Activated naive CD4-positive, alpha-beta T cell treated with anti-CD3 and anti-CD28 coated beads, Interleukin-2, amount 10 ng/mL, durations not matched to agents 7 days and 5 days (primary cell): ENCODE measurements at places on chromosomes 1 and 21.

DNA sequence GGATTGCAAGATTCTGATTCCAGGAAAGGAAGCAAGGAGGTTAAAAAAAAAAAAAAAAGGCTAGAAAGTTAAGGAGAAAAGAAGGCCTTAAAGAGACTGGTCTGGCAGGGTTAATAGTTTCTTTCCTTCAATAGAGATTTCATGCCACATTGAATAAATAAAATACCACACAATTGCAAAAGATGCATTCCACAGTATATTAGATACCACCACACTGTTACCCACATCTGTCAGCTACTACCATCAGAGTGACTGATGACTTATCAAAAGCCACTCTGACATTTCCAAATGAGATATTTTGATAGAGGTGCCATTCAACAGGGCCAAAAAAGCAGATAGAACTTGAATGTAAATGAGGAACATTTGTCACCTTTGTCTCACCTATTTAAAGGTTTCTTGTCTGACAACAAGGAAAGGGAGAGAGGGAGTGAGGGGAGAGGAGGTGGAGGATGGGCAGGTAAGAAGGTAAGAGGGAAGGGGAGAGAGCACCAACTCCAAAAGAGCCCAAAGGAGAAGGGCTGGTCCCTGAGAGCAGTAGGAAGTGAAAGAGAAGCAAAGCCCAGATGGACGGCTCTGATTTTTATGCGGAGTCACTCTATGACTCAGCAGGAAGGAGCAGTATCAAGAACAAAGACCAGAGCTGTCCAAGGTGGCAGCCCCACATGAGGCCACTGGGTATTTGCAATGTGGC, 38.3 kb downstream of the LRRN2 start:
- peak; percentile 36 for DNase-seq

DNA sequence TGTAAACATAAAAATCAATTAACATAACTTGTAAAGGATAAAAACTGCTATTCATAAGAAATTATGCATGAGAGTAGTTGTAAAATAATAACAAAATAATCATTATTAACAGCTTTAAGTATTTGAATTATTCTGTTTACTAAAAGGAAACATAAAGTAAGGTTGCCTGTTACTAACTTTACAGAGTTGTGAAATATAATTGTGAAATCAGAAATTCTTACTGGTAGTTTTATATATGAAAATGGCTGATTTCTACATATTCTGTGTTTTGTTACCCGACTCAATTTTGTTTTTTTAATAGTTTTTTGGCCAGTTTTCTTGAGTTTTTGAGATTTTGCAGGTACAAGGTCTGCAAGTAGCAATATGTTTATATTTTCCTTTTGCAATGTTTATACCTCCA, 27.8 kb downstream of the FNBP1L start:
- no peak for DNase-seq

GRCh38 chr1:114286960-114287359, 133.3 kb upstream of the SYT6 start:
- DNase-seq: no peak

GRCh38 chr1:164950541-164950986, 391.6 kb downstream of the PBX1 start:
- DNase-seq: no peak

- DNase-seq: no peak
Measured at GRCh38 chr21:40057331-40057730, 190.1 kb downstream of the PCP4 start.

DNA sequence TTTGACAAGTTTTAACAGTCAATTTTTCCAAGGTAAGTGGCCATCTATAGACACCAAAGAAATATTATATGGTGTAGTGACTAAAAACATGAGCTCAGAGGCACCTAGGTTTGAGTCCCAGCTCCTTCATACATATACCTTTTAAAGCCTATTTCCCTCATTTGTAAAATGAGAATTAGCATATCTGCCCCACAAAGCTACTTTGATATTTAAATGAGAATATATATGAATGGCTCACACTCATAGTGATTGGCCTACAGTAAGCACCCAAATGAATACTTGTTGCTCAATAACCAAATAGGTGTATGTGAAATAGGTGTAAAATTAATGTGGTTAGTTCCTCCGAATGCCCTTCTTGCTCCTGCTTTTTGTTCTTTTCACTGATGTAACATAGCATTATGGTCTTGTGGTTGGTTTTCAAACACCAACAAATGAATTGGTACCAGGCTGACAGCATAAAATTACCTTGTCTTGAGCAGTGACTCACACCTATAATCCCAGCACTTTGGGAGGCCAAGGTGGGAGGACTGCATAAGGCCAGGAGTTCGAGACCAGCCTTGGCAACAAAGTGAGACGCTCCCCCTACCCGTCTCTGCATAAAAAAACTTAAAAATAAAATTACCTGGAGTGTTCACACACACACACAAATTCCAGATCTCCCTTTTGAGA, 25.3 kb downstream of the CNIH4 start:
- DNase-seq: no peak

DNA sequence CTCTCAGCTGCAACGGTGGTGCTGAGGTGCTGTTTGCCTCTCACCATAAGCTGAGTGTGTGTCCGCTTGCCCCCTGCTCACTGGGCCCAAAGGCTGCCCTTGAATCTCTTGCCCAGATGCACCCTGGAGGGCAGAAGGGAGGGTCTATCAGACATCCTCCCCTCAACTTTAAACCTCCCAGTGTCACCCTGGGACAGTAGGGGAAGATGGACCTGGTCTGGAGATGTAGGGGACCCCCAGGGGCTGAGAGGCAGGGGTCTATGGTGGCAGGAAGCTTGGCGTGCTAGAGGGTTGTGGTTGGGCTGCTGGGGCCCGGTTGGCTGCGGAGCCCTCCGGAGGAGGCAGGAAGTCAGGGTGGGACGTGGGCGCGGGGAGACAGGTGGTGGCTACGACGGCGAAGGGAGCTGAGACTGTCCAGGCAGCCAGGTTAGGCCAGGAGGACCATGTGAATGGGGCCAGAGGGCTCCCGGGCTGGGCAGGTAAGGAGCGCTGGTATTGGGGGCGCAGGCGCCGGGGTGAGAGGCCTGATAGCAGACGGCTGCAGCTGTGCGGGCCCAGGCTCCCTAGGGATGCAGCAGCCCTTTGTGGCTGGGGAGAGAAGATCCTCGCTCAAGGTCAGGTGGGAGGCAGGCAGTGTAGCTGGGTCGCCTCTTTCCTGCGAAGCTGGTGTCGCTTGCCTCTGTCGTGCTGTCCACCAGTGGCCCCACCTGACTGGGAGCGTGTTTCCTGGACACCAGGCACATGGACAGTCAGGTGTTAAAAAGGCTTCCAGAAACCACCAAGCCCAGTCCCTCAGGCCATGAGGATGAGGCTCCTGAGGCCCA, at the start of gene LCK:
TSS of gene LCK (plus strand) at position 373 of the 824 bp plus-strand sequence. CDS start 23,065 bp downstream, outside the sequence.
- peak; percentile 78 for DNase-seq

DNA sequence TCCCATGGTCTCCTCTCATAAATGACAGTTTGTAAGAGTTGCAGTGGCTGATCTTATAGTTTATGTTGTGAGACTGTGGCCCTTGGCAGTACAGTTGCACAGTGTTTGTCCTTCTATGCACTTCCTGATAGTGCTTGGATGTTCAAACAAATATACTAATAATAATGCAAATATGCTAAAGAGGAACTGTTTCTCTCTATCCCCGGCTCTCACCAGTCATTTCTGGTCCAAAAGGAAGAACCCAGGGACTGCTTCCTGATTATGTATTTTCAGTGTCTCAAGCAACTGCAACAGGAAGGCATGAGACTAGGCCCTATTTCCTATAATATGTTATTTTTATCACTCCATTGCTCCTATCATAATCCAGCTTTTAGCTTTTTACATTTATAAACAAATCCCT, 17.0 kb upstream of the SUCO start:
- DNase-seq: no peak

- no peak for DNase-seq
Measured at GRCh38 chr1:20469406-20470076, 16.5 kb downstream of the CAMK2N1 start.

DNA sequence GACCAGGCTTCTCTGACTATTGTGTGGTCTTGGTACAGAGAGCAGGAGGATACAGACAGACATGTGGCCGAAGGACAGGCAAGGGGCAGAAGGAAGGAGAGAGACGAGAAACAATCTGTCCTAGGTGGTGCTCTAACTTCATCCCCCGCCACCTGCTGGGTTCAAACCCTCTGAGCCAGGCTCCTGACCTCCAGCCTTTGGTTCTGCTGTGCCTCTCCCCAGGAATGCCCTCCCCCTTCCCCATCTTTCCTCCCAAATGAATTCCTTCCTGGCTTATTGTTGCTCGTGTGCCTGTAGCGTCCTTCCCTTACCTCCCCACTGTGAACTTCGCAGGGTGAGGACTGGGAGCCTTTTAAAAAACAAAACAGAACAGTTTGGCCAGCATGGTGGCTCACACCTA, 5.4 kb downstream of the TCEA3 start:
- no peak for DNase-seq

DNA sequence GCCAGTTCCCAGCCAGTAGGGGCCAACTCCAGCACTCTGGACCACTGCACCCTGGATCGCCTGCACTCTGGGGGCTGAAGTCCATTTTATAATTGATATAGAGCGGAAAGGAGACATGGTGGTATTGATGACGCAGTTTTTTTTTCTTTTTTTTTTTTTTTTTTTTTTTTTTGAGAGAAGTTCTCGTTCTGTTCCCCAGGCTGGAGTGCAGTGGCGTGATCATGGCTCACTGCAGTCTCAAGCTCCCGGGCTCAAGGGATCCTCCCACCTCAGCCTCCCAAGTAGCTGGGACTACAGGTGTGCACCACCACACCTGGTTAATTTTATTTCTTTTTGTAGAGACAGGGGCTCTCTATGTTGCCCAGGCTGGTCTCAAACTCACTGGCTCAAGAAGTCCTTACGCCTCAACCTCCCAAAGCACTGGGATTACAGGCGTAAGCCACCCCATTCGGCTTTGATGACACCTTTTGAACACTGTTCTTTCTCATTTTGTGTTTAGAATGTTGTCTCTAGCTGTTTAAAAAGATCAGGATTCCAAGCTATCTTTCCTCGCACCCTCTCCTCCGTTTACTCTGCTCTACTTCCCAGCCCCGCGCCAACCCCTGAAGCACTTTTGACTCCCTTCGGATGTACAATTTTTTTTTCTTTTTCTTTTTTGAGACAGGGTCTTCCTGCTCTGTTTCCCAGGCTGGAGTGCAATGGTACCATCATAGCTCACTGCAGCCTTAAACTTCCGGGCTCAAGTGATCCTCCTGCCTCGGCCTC, 960 bp downstream of the MX2 start:
- no peak for DNase-seq

DNA sequence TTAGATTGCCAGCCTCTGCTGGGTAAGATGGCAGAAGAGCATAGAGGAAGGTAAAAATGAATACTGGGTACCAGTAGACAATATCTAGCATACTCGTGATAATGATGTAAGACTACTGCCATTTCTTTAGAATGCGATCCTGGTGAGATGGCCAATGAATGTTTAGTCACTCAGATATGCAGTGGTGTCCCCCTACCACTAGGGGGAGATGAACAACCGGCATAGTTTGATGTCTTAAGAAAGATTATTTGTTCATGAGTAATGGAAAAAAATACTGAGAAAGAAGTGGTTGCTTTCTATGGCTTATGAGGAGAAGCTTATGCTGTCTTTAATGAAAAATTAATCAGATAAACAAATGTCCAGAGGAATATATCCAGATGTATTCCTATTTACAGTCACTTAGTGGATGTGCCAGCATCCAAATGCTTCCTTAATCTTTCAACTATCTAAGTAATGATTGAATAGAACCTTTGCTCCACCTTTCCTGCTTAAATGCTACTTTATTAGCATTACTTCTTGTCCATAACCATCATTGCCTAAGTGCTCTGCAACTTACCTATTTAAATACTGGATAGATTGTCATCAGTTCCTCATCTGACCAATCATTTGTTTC, 256.6 kb downstream of the ST6GALNAC3 start:
- peak; percentile 58 for DNase-seq

DNA sequence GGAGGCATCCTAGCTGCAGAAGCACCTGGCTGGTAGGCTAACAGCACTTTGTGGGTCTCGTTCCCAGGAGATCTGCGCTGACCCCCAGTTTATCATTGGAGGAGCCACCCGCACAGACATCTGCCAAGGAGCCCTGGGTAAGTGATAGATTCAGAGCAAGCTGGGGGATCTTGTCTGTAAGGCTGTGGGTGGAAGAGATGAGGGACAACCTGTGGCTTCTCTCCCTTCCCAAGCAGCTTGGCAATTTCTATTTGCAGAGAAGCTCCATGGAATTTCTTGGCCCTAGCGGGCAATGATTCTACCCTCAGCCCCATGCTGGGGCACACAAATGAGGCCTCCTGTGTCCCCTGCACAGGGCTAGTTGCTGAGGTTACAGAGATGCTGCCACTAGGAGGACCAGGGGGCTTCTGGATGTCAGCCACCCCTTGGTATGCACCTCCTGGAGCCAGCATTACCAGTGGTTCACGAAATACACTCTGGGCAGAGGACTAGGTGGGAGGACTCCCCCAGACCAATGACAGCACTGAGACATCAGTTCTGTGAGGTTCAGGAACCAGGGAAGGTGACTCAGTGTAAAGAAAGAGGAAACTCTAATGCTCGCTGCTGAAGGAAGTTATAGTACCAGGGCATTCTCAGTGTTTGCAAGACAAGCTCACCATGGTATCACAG, 5.5 kb downstream of the CAPN2 start:
- DNase-seq: peak; percentile 24

- no peak for DNase-seq
Measured at GRCh38 chr1:205111354-205111753, 10.4 kb downstream of the RBBP5 start.

- DNase-seq: no peak
Measured at GRCh38 chr21:41349619-41350390, 12.0 kb upstream of the MX2 start.

DNA sequence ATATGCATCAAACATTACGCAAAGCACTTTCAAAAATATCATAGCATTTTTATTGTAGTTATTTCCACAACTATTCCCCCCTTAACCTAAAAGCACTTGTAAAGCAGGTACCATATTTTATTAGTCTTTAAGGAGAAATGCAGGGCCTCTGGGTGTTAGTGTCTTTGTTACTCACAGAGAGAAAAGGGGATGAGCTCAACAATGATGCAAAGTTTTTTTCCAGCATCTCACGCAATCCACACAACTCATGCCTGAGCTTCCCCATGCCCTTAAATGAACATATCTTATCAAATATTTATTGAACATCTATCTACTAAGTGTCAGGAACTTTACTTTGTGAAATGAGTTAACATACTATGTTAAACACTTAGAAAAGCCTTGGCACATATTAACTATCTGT, 50.6 kb downstream of the BEND5 start:
- DNase-seq: no peak

- DNase-seq: no peak
Measured at GRCh38 chr1:220458936-220459335, 69.0 kb upstream of the MARK1 start.

GRCh38 chr1:146035048-146035423, 13.5 kb upstream of the HJV start:
- no peak for DNase-seq
